ENCODE measurements at places on chromosomes 3 and 15. TPM values are rescaled to one million over a fixed set of nuclear protein-coding genes. Genes with fewer than 3 reads are reported as not detected.
A peak's percentile ranks its signal among the peaks of the same experiment; 100 is the strongest.

- DNase-seq = no peak
- no peaks in the 10 kb centered on the region for H3K4me1 ChIP-seq
- no peaks in the 10 kb centered on the region for H3K36me3 ChIP-seq
- no peaks in the 10 kb centered on the region for H3K27me3 ChIP-seq
- no peak overlapping the region for H3K4me3 ChIP-seq
- no peak overlapping the region for H3K27ac ChIP-seq
These were observed 283.8 kb upstream of the NR2F2 start for GRCh38 chr15:96046620-96047240.

Gene CD47
- 28.6 TPM for total RNA-seq

- DNase-seq = no peak
- H3K4me3 ChIP-seq = no peak overlapping the region
- no peaks in the 10 kb centered on the region for H3K4me1 ChIP-seq
- H3K27me3 ChIP-seq = no peaks in the 10 kb centered on the region
- no peaks in the 10 kb centered on the region for H3K36me3 ChIP-seq
These were observed 42.8 kb downstream of the PRR23E start for GRCh38 chr3:127235706-127236105.

- H3K4me3 ChIP-seq = no peak overlapping the region
- no peak overlapping the region for H3K27ac ChIP-seq
- H3K27me3 ChIP-seq = no peaks in the 10 kb centered on the region
- DNase-seq = no peak
- no peaks in the 10 kb centered on the region for H3K36me3 ChIP-seq
These were observed 52.7 kb upstream of the SPTSSB start for GRCh38 chr3:161423911-161424522.

- peak; percentile 45 for DNase-seq
- H3K4me1 ChIP-seq = peaks cover 28% of the 10 kb centered on the region
- H3K4me3 ChIP-seq = no peak overlapping the region
These were observed 22.3 kb downstream of the CMTM7 start for GRCh38 chr3:32413845-32414521.

Gene IQCF2
- total RNA-seq = not detected

Gene SPG11
- total RNA-seq = 29.3 TPM

- no peak overlapping the region for H3K27ac ChIP-seq
- no peak for DNase-seq
- H3K4me3 ChIP-seq = no peak overlapping the region
These were observed 4.4 kb downstream of the NAA50 start for GRCh38 chr3:113741620-113742019.

All from SJCRH30 (cell line).